T-cell (primary cell): ENCODE measurements at places on chromosomes 6 and 20. TPM values are rescaled to one million over a fixed set of nuclear protein-coding genes. Genes with fewer than 3 reads are reported as not detected.

The RALGAPA2 gene
- 29.6 TPM for total RNA-seq

The NHLRC1 gene
- 0.56 TPM for total RNA-seq

The LAMA4 gene
- total RNA-seq, result 0.85 TPM

The UFL1 gene
- total RNA-seq, result 19.3 TPM

The OR2W1 gene
- total RNA-seq, result not detected

The NOX3 gene
- not detected for total RNA-seq

DNA sequence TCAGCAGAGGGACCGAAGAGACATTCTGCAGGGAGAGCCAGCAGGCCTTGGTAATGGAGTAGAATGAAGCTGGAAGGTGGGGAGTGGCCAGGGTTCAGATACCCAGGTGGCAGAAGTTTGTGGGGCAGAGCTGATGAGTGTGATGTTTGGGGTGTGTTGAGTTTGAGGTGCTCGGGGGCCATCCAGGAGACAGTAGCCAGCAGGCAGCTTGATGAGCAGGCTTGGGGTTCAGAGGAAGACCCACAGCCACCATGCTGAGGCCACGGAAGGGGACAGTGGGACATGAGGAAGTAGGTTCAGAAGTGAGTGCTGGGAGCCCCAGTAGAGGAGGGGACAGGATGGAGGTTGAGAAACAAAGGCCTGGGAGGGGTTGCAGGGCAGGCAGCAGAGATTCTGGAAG lies 11.1 kb upstream of the FOXS1 start:
- no peak overlapping the region for H3K27ac ChIP-seq
- H3K4me3 ChIP-seq, result no peak overlapping the region
- peaks cover 23% of the 10 kb centered on the region for H3K4me1 ChIP-seq
- peaks cover 72% of the 10 kb centered on the region for H3K27me3 ChIP-seq
- no peaks in the 10 kb centered on the region for H3K36me3 ChIP-seq

- no peaks in the 10 kb centered on the region for H3K27me3 ChIP-seq
- peaks cover 4% of the 10 kb centered on the region for H3K4me1 ChIP-seq
- H3K4me3 ChIP-seq, result no peak overlapping the region
- no peaks in the 10 kb centered on the region for H3K36me3 ChIP-seq
These were observed 82.2 kb downstream of the SNAP25 start for GRCh38 chr20:10300582-10301446.

GRCh38 chr20:17558154-17558940 lies 11.5 kb upstream of the DSTN start:
- H3K4me1 ChIP-seq, result peaks cover 2% of the 10 kb centered on the region
- no peak overlapping the region for H3K27ac ChIP-seq
- H3K27me3 ChIP-seq, result no peaks in the 10 kb centered on the region
- no peaks in the 10 kb centered on the region for H3K36me3 ChIP-seq
- H3K4me3 ChIP-seq, result no peak overlapping the region

GRCh38 chr6:38524436-38525145 lies 115.1 kb downstream of the BTBD9 start:
- no peak overlapping the region for H3K27ac ChIP-seq
- no peaks in the 10 kb centered on the region for H3K27me3 ChIP-seq
- H3K4me3 ChIP-seq, result no peak overlapping the region
- H3K4me1 ChIP-seq, result no peaks in the 10 kb centered on the region
- DNase-seq, result no peak
- H3K36me3 ChIP-seq, result peaks cover 8% of the 10 kb centered on the region

GRCh38 chr20:46216770-46217464 lies 91.4 kb downstream of the CDH22 start:
- peaks cover 27% of the 10 kb centered on the region for H3K27me3 ChIP-seq
- H3K27ac ChIP-seq, result no peak overlapping the region
- H3K4me3 ChIP-seq, result no peak overlapping the region
- no peaks in the 10 kb centered on the region for H3K36me3 ChIP-seq
